ENCODE measurements at places on chromosomes 1 and 21.

DNA sequence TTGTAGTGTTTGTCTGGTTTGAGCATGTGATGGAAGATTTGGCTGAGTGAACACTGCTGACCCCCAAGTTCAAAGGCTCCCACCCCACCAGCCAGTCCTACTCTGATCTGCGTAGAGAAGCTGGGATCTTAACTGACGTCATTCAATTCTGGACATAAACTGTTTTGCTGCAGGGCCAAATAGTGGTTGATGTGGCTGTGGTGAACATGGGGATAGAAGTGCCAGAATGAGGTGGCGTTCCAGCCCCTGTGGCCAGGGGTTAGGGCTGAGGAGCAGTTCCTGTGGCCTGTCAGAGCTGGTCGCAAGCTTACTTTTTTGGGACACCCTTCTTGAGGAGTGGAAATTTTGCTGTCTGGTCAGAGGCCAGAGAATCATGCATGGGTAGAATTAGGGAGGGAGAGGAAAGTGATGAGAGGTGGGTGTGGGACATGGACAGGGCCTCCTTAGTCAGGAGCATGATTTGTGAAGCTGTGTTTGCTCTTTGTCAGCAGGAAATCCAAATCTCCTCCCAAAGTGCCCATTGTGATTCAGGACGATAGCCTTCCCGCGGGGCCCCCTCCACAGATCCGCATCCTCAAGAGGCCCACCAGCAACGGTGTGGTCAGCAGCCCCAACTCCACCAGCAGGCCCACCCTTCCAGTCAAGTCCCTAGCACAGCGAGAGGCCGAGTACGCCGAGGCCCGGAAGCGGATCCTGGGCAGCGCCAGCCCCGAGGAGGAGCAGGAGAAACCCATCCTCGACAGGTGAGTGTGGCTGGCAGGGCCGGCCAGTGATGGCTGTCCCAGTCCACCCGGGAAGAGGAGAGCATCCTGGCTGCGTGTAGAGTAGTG is 25.9 kb downstream of the SZRD1 start:
- no peak for DNase-seq

DNA sequence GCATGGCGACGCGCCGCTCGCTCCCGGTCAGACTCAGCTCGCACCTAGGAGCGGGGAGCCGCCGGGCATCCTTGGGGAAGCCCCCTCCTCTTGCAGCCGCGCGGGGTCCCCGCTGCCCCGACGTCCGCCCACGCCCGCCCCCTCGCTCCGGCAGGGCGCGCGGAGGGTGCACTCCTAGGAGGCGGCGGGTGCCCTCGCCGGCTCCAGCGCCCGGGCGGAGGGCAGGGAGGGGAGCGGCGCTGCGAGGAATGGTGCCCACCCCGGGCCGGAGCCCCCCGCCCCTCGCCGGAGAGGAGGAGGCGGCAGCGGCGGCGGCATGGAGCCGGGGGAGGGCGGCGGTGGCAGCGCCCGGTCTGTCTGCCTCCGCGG is 488 bp downstream of the FAM78B start:
- no peak for DNase-seq

GRCh38 chr21:46622226-46622625 is 13.2 kb upstream of the PRMT2 start:
- no peak for DNase-seq

- DNase-seq: no peak
Measured at GRCh38 chr1:180954005-180954800, 41.5 kb downstream of the KIAA1614 start.

- DNase-seq: no peak
Measured at GRCh38 chr1:99548943-99549605, 96.8 kb upstream of the PALMD start.

DNA sequence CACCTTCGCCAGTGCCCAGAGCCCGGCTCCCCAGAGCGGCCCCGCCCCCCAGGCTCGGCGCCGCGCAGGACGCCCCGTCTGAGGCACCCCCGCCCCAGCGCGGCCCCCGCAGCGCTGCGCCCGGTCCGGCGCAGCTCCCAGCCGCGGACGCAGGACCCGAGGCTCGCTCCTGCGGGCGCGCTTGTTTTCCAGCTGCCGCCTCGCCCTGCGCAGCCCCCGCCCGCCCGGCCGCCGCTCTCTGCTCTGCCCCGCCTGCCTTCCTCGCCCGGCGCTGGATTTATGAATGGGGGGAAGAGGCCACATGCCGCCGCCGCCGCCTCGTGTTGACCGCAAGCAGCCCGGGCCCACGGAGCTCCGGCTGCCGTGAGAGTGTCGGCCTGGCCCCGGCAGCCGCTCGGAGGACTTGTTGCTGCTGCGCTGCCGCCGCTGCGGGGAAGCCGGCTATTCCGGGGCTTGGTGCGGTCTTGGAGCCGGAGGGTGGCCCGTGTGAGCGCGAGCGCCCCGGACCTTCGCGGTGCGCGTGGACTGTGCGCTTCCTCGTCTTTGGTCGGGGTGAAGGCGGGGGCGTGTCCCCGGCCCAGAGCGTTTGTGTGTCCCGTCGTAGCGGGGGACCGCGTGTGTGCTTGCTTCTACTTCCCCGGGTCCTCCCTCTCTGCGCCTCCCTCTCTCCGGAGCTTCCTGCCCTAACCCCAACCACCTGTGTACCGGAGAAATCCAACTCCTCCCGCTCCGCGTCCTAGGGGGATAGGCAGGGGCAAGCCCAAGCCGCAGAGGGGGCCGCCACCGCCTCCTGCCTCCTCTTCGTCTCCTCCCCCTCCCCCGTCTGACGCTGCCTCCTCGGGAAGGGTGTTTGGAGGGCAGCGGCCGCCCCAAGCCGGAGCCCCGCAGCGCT is 736 bp downstream of the KCNC4 start:
- no peak for DNase-seq

- DNase-seq: no peak
Measured at GRCh38 chr21:41653954-41654491, 112.8 kb downstream of the RIPK4 start.

DNA sequence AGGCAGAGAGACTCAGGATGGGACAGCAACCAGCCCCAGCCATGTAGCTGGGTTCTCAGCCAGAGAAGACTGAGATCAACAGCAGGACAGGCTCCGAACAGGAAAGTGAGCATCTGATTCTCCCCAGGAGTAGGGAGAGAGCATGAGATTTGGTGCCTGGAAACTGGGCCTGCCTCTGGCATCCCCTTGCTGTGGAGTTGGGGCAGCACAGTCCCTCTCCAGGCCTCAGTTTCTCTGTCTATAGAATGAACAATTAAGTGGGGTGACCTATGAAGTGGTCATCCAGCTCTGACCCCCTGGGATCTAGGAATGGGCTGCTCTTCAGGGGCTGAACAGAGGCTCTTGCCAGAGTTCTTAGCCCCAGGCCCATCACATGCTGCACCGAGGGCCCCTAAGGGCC is 55.6 kb downstream of the KLHDC7A start:
- DNase-seq: no peak

GRCh38 chr1:24452922-24453485 is 37.4 kb downstream of the NIPAL3 start:
- no peak for DNase-seq

GRCh38 chr1:51636764-51637522 is 20.1 kb downstream of the OSBPL9 start:
- no peak for DNase-seq

DNA sequence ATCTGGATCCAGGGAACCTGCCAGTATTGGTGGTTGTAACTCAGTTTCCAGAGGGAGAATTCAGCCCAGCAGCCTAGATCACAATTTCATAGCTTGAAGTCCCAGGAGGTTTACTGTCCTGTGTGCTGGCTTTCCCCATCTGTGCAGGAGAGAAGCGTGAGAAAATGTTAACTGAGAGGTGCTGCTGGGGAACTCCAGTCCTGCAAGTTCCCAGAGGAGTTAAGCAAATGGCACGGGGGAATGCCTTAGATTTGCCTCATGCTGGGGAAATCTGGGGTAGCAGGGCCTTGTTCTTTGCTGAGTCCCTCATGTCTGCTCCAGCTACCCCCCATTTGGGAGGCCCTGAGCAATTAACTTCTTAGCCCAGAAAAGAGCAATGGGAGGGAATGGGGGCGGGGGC is 25.1 kb upstream of the SLAMF6 start:
- DNase-seq: no peak

DNA sequence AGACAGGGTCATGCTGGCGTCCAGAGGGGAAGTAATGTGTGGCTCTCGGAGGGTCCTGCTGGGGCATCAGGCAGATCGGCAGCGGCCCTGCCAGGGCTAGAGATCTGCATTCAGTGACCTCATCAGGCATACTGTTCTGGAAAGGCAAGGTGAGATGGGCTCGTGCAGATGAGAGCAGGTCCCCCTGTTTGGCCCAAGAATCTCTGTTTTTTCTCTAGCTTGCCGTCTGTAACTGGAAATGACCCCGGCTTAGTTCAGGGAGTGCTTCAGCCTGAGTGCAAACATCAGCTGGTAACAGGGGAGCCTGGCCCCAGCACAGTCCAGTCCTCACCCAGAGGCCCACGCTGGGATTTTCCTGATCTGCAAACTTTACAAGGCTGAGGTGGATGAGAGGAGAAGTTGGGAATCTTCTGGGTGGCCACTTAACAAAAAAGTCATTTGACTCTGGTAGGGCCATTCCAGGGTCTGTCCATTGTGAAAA is 2.1 kb downstream of the FAM163A start:
- no peak for DNase-seq

- peak; percentile 25 for DNase-seq
Measured at GRCh38 chr1:203338335-203339036, 12.4 kb downstream of the FMOD start.

GRCh38 chr1:218462587-218462986 is 117.5 kb downstream of the TGFB2 start:
- DNase-seq: no peak

DNA sequence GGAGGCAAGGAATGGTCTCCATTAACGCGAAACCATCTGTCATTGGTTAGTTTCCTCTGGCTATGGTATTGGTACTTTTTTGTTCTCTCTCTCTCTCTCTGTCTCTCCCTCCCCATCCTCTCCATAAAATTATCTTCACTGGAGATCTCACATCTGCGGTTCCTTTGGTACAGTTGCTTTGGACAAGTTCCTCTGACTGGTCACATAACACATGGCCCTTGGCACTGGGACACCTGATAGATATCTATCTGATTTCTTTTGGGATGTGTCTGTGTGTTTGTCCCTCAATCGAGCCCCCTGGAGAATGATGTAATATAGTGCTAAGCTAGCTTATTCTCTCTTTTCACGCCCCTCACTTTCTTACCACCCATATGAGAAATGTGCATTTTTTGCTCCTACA is 682.0 kb upstream of the B3GALT2 start:
- no peak for DNase-seq

- DNase-seq: no peak
Measured at GRCh38 chr1:94670273-94670672, 128.7 kb upstream of the F3 start.

DNA sequence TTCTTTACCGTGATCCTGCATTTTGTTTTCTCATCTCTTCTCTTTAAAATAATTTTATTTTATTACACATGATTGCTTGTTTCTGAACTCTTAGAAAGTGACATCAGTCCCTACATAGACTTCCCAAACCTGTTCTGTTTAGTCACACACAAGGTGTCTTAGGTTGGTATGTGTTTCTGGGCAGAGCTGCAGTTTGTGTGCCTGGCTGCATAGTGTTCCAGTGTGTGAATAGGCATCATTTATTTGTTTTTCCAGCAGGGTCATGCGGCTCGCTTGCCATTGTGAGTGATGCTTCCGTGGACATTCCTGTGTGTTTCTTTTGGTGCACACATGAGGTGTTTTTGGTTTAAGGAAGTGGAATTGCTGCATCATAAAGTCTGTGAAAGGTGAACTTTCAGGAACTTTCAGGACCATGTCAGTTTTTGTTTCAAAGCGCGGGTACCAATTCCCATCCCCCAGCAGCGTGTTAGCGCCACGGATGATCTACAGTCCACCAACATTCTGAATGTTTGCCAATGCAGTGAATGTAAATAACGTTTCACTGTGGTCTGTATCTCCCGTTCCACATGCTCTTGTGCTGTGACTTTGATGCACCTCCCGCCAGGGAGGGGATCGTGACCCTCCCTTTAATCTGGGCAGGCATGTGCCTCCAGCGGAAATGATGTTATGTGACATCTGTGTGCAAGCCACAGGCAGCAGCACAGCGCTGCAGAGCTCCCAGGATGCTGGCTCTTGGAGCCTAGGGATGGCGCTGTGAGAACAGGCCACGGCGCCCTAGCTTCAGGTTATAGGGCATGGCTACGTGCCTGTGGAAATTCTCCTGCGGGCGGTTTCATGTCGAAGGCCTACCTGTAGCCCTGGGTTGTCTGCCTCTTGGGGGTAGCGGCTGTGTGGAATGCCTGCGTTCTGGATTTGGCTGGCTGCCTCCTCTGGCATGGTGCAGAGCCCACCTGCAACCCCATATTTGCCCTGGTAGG is 144.6 kb upstream of the COL6A1 start:
- DNase-seq: no peak

GRCh38 chr1:31593136-31593665 is 16.9 kb downstream of the TINAGL1 start:
- DNase-seq: no peak

GRCh38 chr1:66500301-66500700 is 33.7 kb upstream of the SGIP1 start:
- no peak for DNase-seq

Data from NCI-H1930 (cell line).